GM13976 (cell line): ENCODE measurements at places on chromosomes 5 and 9.
A peak's percentile ranks its signal among the peaks of the same experiment; 100 is the strongest.

DNA sequence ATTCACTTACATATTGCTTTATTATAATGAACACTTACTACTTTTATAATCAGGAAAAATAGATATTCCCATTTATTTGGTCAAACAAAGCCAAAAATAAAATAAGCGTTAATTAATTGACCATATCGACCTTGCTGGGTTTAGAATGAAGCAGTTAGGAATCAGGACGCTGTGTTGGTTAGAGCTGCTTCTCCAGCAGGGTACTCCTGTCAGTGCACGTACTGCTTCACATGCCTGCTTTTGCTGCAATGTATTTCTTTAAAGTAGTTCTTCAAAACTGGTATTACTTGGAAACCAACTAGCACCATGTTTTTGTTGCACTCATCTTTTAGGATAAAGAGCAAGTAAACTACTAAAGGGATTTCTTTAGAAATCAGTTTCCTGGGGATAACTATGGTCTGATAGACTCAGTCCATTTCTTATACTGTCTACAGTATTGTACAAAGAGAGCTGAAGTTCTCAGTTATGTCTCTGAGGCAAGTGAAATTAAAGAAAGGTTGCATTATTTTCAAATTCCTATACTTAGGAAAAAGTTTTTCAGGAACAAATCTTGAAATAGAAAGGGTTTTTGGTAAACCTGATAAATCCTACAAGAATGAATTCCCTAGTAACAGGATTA lies 6.8 kb upstream of the TRMO start:
- DNase-seq, result no peak

DNA sequence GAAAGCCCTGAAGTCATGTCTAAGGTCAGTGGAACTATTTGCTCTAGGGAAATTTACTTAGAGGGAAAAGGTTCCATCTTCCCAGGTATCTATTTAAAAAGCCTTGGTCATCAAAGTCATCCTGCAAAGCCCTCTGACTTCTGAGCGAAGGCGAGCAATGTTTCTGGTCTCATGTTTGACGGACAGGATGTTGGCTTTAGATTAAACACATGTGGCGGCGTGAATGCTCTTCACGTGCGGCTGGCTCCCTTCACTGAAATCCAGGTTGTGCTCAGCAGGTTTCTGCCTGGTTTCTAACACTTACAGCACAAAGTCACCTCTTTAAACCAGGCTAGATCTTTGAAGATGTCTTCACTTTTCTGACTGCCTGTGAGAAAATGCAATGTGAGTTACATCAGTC lies 5.7 kb upstream of the ZBTB34 start:
- DNase-seq, result no peak

DNA sequence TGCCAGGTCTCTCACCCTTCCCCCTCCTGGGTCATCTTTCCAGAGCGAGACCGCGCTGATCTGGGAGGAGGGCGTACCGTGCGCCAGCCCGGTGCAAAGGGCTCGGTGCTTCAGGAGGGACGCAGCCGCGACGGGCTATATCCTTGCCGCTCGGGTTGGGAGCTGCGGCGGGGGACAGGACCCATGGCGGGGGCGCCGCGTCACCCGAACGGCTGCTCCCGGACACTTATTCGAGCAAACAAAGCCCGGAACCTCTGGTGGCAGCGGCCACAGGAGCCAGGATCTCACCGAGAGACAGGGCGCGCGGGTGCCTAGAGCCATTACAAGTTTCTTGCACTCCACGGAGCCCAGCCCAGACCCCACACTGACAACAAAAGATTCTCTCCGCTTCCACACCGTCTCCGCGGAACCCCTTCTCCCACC lies 1.3 kb downstream of the SEMA6A start:
- peak; percentile 51 for DNase-seq

DNA sequence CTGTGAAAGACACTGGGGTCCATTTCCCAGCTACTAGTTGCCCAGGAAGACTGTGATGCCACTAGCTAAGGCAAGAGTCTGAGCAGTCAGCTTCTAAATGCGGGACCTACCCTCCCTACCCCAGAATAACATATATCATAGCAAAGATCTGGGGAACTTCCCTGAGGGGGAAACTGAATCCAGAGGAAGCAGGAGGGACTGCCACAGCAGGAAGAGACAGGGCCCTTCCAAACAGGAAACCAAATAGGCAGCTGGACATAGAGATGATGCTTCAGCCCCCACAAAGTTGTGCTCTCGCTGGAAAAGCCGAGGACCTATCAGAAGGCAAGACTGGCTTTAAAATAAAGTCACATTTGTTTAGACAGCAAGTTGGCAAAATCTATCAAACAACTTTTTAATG lies 51.1 kb downstream of the KLHL3 start:
- DNase-seq, result no peak

DNA sequence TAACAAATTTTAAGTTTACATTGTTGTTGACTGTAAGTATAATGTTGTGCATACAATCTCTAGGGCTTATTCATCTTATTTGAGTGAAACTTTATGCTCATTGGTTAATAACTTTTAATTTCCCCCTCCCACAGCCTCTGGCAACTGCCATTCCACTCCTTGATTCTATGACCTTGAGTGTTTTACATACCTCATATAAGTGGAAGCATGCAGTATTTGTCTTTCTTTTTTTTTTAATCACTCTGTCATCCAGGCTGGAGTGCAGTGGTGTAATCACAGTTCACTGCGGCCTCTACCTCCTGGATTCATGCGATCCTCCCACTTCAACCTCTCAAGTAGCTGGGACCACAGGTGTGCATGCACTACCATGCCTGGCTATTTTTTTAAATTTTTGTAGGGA lies 83.9 kb downstream of the KCTD16 start:
- no peak for DNase-seq

DNA sequence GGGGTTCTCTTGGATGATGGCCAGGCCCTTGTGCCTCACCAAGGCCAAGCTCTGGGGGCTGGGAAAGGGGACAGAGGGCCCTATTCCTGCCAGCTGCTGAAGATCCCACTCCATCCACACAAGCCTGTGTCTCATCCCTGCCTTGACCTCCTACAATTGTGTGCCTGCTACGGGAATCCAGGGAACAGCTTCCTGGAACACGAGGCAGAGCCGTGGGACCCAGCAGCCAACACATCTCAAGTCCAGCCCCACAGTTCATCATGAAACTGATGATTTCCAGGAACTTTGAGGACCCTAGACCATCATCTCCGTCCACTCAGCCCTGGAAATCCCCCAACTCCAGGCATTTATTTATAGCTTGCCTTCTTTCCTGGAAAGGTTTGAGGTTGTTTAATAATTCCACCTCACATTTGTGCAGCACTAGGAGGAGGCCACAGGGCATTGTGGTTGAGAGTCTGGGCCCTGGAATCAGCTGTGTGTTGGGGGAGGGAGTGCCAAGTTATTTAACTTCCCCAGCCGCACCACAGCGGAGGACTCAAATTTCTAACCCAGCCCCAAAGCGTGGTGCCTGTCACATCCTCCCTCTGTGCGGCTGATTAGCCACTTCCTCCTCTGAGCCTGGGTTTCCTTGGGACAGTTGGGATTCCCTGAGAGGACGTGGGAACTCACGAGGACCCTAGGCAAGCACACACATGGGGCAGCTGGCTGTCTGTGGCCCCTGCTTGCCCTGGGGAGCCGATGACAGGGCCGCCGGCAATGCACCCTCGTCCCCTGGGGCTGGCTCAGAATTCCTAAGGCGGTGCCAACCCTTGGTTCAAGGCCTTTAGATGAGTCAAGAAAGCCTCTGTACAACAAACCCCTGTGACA lies 58.2 kb upstream of the GGTA1 start:
- peak; percentile 61 for DNase-seq

DNA sequence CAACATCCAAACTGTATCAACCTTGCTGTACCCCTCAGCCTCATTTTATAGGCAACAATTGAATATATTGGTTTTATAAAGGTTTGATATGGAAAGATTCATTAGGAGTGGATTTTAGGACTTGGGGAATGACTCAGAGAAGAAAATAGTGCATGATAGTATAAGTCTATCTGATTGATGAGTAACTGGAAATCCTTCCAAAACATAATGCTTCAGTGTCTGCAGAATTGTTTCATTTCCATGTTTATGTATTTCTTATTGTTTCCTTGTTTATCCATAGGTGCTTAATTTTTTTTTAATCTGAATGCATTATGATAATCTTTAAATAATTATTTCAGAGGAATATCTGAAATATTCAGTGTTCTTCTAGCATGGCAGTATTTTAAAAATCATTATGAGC lies 12.6 kb downstream of the JAK2 start:
- DNase-seq, result no peak

DNA sequence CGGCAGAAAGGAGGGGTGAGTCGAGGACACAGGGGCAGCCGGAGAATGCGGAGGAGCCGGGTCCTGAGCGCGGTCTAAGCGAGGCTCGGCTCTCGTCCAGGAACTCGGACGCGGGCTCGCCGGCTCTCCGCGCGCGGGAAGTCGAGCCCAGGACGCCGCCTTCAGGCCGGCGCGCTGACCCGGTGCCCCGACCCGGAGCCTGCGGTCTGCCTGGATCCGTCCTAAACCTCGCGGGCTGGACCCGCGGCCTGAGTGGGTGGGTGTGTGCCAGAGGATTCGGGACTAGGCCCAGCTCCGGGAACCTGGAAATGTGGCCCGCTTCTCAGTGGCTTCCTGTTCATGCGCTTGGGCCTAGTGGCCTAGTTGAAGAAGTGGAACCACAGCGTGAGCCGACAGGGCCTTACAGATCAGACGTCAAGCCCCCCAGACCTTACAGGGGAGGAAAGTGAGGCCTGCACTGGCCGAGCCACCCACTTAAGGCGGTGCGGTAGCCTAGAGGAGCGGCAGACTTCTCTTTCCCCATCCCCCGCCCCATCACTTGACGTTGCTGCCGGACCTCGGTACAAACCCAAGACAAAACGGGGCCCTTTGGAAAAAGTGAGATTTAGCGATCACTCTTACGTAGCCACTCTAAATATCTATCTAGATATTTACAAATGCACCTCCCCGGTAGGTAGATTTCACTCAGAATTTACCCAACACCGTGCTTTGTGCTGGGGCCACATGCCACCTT lies 1.2 kb downstream of the CDKN2B-AS1 start:
- peak; percentile 52 for DNase-seq

- no peak for DNase-seq
Observed at GRCh38 chr5:1014781-1015221, 6.2 kb downstream of the NKD2 start.

DNA sequence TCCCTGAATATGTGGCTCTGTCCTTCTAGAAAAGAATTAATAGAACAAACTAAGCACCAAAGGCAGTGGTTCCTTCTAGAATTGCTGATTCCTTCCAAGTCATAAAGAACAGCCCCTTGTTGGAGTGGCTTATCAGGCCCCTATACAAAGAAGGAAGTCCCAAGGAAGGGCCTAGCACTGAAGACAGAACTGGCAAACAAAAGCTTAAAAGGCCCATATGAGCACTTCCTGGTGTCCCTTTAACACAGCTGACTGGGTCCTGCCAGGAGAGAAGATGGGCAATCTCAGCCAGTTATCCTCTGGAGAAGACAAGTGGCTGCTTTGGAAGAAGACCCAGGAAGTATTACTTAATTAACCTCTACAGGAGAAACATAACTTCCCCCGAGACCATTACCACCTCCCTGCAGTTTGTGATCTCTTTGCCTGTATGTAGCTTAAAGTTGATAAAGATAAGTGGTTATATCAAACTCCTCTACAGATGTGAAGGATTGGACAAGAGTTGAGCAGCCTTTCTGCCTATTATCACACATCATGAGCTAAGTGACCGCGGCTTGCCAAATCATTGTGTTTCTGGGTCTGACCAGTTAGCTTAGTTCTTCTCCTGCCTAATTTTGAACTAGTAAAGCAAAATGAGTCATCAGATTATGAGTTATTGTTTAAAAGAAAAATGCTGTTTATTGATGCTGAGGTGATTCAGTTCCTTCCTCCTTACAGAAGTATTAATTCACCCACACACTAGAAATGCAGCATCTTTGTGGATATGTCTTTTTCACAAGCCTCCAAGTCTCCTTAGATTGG lies 13.3 kb upstream of the STING1 start:
- no peak for DNase-seq

DNA sequence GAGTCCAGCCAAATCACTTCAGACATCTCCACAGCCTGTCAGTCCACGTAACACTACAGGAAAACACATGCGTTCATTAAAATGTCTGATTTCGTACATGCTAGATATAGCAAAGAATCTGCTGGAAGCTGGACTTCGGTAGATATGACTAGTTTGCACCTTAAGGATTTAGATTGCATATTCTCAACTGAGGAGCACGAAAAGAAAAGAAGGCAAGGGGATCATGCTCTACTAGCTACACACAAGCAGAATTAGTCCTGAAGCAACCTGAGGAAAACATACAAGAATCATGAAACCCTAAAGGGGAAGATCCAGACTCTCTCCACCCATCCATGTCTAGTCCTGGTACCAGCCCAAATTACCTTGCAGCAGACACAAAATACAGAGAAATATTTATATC lies 36.1 kb upstream of the SSBP2 start:
- no peak for DNase-seq

DNA sequence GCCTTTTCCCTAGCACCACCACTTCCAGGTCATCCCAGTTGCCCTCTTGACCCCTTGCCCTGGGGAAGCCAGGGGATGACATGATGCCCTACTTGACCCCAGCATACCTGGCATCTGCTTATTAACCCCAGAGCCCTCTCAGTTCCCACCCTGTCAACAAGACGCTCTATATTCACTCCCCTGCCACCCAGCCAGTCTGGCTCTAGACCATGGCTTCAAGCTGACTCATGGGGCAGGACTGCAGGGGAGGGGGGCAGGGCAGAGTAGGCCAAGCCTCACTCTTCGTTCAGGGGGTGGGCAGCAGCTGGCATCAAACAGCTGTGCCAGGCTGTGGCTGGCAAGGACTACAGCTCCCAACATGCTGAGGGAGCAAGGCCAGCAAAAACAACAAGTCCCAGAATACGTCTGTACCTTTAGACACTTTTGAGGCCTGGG lies 5.3 kb downstream of the ATOSB start:
- no peak for DNase-seq

- no peak for DNase-seq
Observed at GRCh38 chr5:73825736-73826135, 199.7 kb downstream of the ARHGEF28 start.

DNA sequence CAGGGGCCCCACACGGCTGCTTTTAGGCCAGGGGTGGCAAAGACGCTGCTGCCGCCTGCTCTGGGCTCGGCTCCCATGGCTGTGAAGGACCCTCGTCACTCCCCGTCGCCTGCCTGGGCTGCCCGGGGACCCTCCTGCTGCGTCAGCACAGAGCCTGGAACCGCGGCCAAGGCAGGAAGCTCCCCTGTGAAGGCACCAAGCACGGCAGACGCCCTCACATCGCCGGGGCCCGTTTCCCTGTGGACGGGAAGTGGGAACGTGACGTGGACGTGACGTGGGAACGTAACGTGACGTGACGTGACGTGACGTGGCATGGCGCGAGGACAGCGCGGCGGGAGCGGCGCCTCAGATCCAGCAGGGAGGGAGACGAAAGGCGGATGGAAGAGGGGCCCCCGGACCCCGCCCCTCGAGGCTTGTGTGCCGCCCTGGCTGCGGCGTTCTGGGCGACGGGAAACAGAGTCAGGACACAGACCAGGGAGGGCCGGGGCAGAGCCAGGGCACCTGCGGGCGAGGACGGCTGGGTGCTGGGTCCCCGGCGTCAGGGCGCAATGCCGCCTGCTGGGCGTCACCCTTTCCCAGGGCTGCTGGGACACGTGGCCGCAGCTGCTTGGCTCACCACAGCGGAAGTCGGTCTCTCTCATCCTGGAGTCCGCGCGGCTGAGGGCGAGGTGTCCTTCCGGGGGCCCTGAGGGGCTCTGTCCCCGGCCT lies 53.1 kb downstream of the MRPL36 start:
- no peak for DNase-seq

GRCh38 chr9:111389406-111389805 lies 59.4 kb upstream of the OR2K2 start:
- no peak for DNase-seq

GRCh38 chr5:1952444-1953099 lies 69.8 kb upstream of the IRX4 start:
- no peak for DNase-seq
